ENCODE measurements at places on chromosomes 2 and 18.

- DNase-seq = no peak
These were observed 59.2 kb downstream of the PIEZO2 start for GRCh38 chr18:11089931-11090715.

DNA sequence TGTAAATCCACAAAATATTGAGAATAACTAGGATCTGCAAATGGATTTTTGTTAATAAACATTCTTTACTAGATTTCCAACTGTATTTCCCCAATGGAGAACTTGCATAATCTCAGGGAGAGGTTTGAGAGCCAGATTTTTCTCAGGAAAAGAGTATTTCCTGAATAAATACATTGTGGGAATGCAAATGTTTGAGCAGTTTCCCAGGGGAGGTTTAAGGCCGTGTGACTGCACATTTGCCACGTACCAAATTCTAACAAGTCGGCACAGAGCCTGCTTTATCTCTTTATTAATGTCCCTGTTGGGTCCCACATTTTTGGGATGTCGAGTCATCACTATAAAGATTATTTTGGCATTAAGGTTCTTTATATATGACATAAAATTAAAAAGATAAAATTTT lies 27.0 kb downstream of the TFPI start:
- no peak for DNase-seq

GRCh38 chr2:4192119-4192518 lies 488.7 kb downstream of the DCDC2C start:
- DNase-seq = no peak

DNA sequence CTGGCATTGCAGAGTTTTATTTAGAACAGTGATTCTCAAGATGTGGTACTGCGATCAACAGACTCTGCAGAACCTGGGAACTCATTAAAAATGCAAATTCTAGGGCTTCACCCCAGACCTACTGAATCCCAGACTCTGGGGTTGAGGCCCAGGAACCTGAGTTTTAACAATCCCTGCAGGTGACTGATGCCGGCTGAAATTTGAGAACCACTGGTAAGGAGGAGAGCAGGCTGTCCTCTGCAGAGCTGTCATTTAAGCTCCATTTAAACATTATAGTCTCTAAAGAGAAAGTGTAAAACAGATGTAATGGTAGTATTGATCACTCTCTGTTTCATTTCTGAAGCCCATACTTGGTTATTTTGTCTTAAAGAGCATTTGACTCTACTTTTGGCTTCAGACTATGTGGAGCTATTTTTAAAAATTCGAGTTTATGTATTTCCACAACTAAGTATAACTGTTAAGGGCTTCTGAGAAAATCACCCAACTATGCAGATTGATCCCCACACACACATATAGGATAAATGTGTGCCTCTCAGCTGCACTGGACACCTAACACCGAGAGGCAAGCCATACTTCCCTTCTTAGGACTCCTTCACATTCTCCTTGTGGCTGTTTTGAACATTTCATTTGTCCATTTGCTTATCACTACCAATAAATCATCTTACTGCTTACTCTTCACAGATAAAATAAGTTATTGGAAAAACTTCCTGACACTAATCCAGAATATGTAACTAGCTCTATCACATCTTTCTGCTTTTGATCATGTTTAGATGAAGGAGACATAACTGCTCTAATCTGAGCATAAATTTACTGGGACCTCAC lies 487.5 kb downstream of the DLGAP1 start:
- DNase-seq = no peak

- DNase-seq = no peak
These were observed 10.7 kb downstream of the BIN1 start for GRCh38 chr2:127096280-127096679.

DNA sequence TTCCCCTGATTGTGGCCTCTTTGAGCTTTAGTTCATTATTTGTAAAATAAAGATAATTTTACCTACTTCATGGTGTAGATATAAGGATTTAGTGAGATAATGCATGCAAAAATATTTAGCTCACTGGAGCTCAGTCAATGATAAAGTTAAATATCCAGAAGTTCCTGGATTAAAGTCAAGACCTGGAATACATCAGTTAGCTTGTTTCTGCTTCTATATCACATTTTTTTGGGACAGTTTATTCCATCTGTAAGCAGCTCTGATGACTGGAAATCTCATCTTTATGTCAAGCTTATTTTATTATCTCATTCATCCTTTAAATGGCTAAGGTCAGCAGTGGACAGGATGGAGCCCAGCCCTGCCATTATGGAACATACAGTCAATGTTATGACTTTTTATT lies 152.0 kb downstream of the EVA1A start:
- DNase-seq = no peak

DNA sequence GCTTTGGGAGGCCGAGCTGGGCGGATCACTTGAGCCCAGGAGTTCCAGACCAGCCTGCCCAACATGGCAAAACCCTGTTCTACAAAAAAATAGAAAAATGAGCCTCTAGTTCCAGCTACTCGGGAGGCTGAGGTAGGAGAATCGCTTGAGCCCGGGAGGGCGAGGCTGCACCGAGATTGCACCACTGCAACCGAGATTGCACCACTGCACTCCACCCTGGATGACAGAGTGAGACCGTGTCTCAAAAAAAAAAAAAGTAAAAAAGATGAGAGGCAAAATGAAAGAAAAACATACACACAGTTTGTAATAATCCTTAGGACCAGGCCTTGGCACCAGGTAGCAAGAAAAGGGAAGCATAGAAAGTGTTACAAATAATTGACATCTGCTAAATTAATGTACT lies 22.0 kb downstream of the RBM43 start:
- no peak for DNase-seq

DNA sequence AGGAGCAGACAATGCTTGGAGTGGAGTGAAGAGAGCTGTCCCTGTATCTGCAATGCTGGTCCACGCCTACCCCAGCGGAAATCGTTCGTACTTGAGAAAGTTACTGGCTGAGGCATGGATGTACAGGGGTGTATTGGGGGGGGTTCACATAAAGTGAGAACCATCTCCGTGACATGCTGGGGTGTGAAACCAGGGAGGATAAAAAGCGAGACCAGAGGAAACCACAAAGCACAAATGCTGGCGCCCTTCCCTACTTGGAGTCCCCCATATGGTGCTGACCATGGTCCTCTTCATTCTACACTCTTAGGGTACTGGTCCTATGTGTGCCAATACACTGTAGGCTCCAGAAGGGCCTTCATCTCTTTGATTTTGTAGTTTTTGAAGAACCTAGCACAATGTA lies 244.1 kb downstream of the L3MBTL4 start:
- DNase-seq = no peak

GRCh38 chr2:161141033-161141432 lies 19.2 kb upstream of the TANK start:
- DNase-seq = no peak

DNA sequence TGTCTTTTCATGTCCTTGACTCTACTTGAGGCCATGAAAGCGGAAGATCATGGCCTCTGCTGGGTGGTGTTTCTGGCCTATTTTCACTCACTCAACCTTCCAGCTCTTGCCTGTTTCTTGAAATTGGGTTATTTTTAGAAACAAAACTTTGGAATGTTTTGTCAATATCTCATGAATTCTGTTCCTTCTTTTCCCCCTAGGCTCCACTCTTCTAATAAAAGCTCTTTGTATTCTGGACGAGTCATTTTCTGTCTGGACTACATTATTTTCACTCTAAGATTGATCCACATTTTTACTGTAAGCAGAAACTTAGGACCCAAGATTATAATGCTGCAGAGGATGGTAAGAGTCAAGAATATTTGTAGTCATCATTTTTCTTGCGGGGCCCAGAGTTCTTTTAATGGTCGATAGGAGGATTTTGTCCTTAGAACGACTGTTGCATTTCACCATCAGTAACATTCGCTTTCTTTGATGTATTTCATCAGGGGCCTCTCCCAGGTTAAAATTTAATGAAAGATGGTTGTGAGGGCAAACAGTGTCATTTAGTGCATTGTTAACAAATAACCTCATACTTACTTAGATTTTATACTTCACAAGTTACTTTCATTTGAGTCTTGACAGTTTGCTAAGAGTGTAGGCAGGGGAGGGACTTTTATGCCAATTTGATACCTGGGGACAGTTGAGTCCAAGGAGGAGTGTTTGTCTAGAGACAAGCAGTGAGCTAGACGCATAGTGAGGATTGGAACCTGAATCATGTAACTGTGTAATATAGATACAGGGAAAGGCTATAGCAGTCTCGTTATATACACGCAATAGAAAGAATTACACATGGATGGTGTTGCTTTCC lies 64.6 kb downstream of the TRPM8 start:
- DNase-seq = no peak

- no peak for DNase-seq
These were observed 109.2 kb downstream of the EXOC6B start for GRCh38 chr2:72716601-72717000.

DNA sequence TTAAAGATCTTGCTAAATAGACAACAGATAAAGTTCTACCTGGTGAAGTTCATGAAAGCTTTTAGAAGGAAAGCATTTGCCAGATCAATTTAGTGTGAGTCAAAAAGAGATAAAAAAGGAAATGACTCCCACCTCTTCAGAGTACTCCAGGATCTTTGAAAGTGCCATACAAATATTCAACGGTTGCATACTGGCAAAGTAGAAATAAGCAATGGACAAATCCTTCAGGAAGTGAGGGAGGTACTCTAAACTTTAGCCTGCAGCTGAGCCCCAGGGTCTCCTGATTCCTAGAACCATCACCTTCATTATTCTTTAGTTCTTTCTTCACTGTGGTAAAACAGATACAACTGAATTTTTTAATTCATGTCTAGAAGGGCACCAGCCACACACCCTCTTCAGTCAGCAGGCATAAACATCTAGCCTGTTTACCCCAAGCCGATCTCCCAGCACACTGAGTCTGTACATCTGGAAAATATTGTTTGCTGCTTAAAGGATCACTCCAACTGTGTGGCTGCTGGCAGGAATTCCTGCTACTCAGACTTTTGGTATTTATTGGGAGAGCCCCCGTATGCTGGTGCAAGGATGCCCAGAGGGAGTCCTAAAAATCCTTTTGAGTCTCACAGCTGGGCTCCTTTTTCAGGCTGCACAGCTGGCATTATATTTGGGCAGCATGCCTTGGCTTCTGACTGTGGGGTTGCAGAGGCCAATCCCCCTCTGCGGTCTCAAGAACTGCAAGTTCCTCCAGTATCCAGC lies 72.3 kb upstream of the SESTD1 start:
- DNase-seq = no peak

DNA sequence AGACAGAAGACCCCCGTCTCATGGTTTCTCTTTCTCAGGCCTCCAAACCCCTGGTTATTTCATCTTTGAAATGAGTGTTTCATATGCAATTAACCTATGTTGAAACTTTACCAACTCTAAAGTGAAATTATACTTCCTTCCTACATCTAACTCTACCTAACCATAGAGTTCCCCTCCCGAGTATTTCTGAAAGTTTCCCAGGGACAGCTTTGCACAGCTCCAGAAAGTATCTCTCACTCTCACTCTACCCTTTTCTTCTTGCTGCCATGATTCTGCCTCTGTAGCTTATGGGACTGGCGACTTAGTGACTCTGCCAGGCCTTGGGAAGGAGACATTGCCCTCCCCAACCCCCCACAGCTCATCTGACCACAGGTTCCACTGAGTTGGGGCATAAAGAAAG lies 107.9 kb downstream of the B3GNT2 start:
- DNase-seq = no peak

GRCh38 chr2:112623913-112624777 lies 21.6 kb upstream of the SLC20A1 start:
- DNase-seq = peak; percentile 39

DNA sequence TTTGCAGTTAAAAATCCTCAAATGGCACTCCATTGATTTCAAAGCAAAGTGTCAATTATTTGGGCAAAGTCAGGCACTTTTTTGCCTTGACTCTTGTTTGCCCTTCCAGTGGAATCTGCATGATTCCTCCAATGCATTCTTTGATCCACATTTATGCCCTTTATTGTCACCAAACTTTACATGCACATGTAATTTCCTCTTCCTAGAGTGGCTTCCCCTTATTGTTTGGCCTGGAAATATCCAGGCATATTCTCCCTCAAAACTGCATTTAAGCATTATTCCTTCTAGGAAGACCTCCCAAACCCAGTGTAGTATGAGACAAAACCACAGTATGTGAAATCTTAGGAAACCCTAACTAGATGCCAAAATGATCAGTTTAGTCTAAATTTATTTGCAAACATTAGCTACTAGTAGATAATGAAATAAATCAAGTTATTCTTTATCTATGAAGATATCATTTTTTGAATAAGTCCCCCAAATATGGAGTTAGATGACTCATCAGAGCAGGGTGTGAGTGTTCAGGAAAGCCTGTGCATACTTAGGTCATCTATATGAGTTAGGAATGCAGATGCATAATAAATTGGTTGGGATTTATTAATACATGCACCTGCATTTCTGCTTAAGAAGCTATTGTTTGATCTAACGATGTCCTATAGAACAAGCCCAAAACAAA lies 433.3 kb upstream of the TCF4 start:
- no peak for DNase-seq

- DNase-seq = no peak
These were observed 55.2 kb upstream of the NRP2 start for GRCh38 chr2:205627085-205627484.

- no peak for DNase-seq
These were observed 401.6 kb upstream of the NRP2 start for GRCh38 chr2:205280596-205281236.

DNA sequence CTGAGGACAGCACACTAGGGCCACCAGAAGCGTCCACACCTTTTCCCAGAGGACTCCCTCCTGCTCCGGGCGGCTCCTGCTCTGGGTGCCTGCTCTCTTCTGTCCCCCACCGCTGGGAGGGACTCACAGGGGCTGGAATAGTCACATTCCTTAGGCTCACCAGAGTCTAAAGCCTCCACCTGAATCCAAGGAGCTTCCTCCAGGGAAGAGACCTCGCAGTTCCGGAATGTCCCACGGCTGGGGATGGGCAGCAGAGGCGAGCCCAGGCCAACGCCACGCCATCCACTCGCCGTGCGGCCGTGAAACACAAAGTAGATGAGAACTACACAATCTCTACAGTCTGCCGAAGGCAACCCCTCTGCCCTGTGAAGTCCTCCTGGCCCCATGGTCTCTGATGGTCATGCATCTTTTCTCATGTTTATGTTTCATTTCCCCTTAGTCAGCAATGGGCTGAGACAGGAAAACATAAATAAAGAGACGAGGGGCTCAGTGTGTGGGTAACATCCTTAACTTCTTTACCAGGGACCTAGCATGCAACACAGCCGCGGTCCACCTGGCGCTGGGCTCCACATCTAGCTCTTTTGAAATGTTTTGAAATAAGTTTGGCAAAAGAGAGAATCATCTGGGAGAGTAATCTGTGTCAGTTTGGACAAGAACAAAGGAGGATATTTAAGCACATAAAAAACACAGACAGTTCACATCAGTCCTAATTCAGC lies 98.4 kb downstream of the PXDN start:
- DNase-seq = no peak

- DNase-seq = no peak
These were observed 207.4 kb upstream of the SYT4 start for GRCh38 chr18:43484710-43485109.

All from Peyer's patch (tissue), 4 donors.